ENCODE measurements at places on chromosomes 2 and 18.

DNA sequence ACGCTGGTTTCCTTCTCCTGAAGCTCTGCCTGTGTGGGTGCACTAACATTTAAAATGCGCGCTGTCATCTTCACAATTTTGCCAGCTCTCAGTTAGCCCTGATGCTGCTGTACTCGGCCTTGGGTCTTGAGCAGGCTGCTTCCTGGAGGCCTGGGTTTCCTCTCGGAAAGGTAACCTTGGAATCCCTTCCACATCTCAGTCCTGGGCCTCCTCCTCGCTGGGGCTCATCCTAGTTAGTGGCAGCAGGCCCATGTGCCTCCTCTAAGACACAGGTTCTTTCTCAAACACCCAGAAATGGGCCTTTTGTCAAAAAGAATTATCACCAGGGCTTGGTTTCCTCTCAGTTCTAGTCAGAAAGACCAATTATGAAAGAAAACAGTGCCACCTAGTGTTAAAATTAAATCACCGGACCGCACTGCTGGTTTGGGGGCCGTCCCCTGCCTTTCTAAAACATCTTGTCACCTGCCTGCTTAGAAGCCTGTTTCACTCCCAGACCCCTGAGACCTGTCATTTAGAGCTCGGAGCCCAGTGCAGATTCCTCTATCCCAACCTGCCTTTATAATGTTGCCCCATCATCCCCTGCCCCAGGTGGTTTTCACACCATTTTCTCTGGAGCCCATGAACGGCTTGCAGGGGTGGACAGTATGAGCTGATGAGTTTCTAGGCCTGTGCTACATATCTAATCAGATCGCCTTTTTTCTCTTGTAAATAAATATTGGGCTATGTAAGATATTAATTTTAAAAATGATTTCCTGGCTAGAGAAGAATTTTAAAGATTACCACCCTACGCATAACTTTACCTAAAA lies 42.4 kb downstream of the HK2 start:
- DNase-seq, result no peak

- DNase-seq, result no peak
These were observed 418.8 kb upstream of the SPHKAP start for GRCh38 chr2:228600265-228600664.

DNA sequence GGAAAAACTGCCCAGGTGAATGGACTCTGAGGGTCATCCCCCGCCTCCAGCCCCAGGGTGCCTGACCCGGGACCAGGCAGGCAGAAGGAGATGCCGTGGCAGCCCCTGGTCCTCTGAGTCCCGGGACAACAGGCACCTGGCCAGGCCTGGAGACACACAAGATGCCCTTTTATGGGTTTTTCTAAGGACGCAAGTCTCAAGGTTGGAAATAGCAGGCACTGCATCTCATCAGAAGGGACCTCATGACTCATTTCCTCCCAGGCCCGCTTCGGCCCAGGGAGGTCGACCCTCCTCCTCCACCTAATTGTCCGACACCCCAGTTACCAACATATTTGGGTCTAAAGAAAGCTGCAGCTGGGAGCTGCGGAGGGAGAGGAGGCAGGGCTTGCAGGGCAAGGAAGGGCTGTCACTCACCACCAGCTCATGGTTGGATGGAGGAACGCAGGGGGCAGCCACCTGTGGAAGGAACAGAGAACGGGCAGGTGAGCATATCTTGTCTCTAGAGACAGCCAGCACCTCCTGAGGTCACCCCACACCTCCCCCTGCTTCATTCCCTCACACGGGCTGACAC lies 82.9 kb downstream of the TNS1 start:
- no peak for DNase-seq

- DNase-seq, result no peak
These were observed 81.6 kb downstream of the KIAA2012 start for GRCh38 chr2:202154613-202155012.

DNA sequence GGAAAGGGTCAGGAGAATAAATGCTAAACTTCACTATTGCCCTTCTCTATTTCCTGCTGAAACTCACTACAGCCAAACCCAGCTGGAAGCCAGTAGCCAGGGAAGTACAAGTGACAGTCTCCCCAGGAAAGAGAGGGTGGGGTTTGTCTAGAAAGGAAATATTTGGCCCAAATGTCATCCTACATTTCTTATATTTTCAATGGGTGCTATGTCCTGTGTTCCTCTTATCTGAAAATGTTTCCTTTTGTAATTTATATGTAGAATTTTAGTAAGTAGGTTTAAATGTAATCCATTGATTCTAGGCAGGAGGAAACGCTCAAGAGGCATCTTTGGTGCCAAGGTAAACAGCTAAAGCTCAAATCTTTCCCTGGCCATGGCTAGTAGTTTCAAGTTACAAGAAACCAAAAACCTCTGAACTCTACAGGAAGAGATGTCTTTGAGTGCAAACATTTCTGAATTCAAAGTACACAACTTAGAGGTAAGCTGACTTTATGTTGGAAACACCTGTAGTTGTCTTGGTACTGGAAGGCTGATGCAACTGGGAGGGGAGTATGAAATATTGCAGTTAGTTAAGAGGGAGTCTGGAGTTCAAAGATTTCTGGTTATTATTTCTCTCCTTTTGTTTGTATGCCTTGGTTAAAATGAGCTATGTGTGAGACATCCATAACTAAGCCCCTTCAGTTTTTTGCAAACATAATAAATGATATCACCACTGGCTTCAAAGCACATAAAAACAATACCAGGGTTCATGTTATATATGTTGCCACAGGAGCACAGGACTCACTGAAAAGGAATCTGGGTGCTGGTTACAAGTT lies 356.1 kb upstream of the ZC3H15 start:
- no peak for DNase-seq

Data from stimulated activated CD4-positive, alpha-beta T cell treated with anti-CD3 and anti-CD28 coated beads, TNF-alpha, amount 100 ng/mL, for 24 hours (primary cell).